ENCODE measurements at places on chromosomes 7 and 10.

- DNase-seq = no peak
Measured at GRCh38 chr7:105352901-105353668, 35.6 kb downstream of the SRPK2 start.

- DNase-seq = no peak
Measured at GRCh38 chr10:114087655-114088054, 44.0 kb downstream of the ADRB1 start.

DNA sequence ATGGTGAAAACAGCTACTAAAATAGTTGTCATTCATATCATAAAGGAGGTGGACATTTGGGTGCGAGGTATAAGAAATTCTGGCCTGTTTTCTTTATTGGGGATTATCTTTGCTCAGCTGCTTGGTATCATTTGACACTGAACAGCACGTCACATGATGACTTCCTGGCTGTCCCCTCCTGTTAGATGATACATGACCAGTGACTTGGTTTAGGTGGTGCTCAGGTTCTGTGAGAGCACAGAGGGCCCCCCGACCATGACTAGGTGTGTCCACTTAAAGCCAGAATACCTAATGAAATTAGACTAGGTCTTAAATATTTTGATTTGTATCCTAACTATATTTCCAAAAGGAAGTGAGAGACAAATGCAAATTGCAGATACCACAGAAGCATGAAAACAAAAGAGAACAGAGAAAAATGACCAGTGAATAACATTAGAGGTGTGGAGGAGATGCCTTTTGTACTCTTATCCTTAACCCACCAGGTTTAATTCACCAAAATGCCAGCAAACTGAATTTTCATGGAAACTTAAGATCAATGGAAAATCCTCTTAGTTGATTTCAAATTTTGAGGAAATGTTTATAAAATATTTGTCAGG is 50.6 kb upstream of the GJD4 start:
- no peak for DNase-seq

GRCh38 chr10:102402512-102402896 is 7.0 kb downstream of the NFKB2 start:
- no peak for DNase-seq

GRCh38 chr7:84188786-84189405 is 5.7 kb downstream of the SEMA3A start:
- no peak for DNase-seq

DNA sequence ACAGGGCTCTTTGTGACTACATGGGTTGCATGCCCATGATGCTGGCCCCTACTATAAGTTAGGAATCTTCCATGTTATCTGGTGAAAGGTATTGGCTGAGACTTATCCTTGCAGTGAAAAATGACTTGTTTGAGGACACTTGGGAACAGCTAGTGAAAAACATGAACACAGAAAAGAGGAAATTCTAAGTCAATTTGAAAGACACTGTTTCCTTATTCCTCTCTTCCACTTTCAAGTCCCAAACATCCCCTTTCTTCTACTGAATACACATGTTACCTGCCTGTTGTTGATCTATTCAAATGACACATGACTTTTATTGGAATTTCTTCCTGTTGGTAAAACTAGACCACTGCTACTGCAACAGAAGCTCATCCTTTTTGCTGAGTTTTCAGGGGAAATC is 29.5 kb upstream of the PRKCQ start:
- no peak for DNase-seq

- DNase-seq = no peak
Measured at GRCh38 chr7:14324767-14325166, 335.3 kb upstream of the ETV1 start.

DNA sequence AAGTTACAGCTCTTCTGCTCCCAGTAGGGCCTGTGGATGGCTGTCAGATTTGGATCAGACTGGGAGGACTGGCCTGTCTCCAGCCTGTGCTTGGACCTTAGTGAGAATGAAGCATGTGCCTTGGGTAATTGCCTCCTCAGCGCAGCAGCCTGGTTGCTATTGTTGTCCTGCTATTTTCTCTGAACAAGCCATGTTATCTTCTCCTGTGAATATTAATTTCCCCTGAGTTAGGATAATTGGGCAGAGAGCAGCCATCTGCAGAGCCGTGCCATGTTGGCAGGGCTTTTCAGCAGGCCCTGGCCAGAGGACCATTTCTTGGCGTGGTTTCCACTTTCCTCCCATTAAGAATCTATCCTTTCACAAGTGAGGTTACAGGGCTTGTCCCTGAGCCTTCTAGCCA is 497.3 kb downstream of the SORCS3 start:
- DNase-seq = no peak

DNA sequence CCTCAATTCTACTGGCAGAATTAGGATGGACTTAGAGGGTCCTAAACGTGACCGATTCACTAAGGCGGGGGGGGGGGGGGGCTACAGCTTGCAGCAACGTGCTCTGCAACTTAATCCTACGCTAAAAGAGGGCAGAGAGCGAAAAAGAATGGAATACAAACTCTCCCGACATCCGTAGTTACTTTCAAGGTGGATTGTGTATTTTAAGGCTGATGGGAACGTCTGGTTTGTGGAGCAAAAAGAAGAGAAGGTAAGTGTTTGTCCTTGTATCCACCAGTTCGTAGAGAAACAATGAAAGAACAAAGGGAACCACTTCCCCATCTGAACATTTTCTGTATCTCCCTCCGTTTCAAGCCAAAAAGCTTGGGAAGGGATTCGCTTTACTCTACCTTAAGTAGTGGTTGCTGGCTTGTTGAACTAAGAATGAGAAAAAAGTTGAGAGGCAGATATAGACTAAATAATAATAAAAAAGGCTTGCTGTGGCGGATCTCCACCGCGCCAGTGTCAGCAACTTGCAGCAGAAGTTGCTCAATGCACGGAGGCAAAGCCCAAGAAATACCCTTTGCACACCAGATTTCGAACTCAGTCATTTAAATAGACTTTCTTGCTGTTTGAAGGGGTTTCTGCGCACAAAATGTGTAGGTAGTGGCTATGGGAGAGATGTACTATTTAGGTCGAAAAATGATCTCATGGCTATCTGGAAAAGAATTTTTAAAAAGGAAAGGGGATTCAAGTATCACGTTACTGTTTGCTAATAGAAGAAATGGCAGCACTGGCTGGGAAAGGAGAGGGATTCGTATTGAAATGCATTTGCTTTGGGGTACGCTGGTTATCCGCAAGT is 736 bp downstream of the SKIDA1 start:
- DNase-seq = no peak

- DNase-seq = no peak
Measured at GRCh38 chr7:108135446-108136190, 5.5 kb upstream of the LAMB4 start.

DNA sequence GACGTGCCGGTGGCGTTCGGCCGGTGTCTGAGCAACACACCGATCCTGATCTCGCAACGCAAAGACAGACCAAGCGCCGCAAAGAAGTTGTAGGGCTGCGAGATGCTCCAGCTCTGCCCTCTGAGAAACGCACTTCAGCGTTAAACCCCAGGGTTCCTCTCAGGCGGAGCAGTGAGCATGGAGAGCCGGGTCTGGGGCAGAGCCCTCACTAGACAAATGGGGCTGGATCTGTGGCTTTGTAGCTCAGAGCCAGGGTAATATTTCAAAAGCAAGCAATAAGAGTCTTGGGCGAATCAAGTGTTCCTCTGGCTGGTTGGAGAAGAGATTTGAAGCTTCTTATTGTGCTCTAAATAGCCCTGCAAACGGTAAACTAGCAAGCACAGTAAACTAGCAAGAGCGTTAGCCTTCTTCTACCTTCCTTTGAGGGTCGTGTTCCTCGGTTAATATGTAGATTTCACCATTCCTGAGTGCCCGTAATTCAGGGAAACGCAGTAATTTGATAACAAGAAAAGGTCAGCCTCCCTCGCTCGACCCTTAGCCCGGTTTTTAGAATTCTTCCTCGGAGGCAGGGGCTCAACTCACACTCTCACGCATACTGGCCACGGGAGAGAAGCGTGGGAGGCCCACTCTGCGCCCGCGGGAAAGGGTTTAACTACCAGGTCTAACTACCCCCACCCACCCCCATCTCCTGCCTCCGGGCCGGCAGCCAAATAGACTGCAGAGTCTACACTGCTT is 6.7 kb downstream of the SKAP2 start:
- no peak for DNase-seq

DNA sequence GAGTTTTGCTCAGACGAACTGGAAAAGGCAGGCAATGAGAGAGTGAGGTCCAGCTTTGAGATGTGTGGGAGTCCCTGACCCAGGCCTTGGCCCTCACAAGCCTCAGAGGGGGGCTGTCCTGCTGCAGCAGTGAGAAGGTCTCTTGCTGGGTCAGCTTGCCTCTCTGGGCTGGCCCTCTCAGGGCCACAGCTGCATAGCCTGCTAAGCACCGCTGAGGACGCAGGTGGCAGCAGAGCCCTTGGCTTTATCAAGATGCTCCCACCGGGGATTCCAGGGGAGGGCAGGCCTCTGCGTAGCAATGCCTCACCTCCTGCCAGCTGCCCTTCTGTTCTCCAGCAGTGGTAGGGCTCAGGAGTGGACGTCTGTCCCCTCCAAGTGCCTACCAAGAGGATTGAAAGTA is 128.7 kb downstream of the COBL start:
- DNase-seq = no peak

GRCh38 chr7:134121632-134122139 is 5.5 kb upstream of the LRGUK start:
- no peak for DNase-seq

DNA sequence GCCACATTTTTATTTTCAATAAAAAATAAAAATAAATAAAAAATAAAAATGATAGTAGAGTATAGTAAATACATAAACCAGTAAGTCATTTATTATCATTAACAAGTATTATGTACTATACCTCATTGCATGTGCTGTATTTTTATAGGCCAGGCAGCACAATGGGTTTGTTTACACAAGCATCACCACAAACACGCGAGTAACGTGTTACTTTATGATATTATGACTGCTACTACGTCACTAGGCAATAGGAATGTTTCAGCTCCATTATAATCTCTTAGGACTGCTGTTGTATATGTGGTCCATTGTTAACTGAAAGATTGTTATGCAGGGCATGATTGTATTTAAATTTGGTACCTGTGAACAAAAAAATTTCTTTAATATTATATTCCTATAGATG is 20.8 kb upstream of the SDHAF3 start:
- DNase-seq = no peak

GRCh38 chr7:67407392-67408071 is 410.9 kb downstream of the TYW1 start:
- no peak for DNase-seq

- DNase-seq = no peak
Measured at GRCh38 chr10:125012851-125013528, 71.1 kb downstream of the ZRANB1 start.

GRCh38 chr10:5509691-5510090 is 10.3 kb upstream of the CALML5 start:
- DNase-seq = no peak

DNA sequence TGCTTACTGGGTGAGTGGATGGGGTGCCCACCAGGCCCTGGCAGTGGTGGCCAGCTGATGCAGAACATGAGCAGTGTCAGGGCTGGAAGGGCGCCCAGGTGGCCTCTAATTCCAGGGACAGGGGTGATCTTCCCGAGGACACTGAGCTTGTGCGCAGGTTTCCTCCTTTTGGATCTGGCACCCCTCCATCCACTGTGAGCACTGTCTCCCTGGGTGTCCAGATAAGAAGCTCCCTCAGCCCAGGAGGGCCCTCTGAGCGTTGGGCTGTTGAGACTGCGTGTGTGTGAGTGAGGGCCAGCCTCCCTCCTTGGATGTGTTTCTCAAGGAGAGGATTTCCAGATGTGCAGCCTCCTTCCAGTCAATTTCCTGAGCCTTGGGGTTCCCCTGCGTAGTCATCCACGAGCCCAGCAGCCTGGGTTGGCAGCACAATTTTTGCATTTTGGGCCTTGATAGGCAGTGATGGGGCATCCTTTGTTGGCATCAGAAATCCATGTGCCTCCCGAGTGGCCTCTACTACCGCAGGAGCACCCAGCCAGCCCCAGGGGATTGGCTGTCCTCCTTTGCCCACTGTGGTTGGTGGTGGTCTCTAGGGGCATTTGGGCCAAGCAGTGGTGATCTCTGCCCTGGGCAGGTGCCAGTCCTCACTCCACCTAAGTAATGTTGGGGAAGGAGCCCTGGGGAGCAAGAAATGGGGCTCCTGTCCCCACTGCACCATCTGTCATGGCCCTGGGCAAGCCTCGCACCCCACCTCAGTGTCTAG is 20.9 kb upstream of the BTBD16 start:
- DNase-seq = no peak

GRCh38 chr10:117249493-117250093 is 8.7 kb downstream of the SLC18A2 start:
- no peak for DNase-seq

GRCh38 chr7:139566736-139567646 is 43.5 kb downstream of the CLEC2L start:
- no peak for DNase-seq

DNA sequence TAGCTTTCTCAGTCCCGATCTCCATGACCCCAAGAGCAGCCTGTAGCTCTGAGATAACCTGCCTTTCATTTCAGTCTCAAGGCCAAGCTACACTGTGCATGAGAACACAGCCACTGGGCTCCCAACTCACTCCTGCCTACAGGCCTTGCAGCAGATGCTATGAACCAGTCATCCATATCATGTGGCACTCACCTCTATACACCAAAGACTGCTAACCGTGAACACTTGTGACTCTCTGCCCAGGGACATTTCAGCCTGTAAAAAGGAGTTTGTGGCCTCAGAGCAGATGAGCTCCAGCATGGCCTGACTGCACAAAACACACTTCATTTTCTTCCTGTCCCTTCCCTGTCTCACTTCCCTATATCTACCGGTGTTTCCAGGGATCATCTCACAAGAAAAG is 56.9 kb upstream of the NPY start:
- DNase-seq = no peak

GRCh38 chr7:85285527-85285926 is 98.7 kb upstream of the SEMA3D start:
- DNase-seq = no peak

DNA sequence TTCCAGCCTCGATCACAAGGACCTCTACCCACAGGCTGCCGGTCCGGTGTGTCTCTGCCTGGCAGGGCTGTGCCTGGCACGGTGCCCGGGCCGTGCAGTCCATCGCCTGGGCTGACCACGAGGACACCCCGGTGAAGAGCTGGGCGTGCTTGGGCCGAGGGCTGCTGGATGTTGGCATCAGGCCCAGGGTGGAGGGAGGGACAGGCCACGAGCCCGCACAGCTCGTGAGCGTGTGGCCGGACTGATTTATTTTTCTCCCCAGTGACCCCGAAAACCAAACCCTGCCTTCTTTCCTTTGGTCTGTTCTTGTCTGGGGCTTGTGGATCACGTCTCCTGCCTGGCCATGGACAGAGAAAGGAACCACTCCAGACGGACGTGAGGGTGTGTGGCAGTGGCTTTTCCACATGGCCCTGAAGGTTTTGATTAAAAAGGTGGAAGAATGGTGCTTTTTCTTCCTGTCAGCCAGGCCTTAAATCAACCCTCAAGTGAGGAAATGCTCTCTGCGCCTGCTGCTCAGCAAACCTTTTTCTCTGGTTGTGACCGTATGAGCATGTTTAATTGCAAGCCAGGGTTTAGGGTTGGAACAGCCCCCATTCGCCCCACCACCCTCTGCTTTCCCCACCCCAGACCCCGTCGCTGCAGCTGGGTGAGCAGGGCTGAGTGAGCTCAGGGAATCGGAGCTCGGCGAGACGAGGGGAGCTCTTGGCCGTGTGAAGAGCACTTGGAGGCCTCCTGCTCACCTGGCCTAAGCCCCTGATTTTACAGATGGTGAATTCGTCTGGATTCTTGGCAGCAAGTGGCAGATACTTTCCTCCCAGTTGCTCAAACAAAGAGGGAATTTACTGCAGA is 130.1 kb downstream of the RGS10 start:
- no peak for DNase-seq

Measured in stimulated activated CD4-positive, alpha-beta T cell treated with anti-CD3 and anti-CD28 coated beads, Interleukin-15, amount 100 ng/mL, for 1 hour (primary cell).